Fibroblast of the aortic adventitia (primary cell): ENCODE measurements at places on chromosomes 6 and 20. TPM values are rescaled to one million over a fixed set of nuclear protein-coding genes. Genes with fewer than 3 reads are reported as not detected.

The ULBP3 gene
- 0.41 and 16.4 TPM in 2 replicates for total RNA-seq

GRCh38 chr20:1362484-1362883 is 30.4 kb downstream of the FKBP1A start:
- no peak for DNase-seq

The LY6G6D gene
- not detected in 2 replicates for total RNA-seq

The PKIB gene
- total RNA-seq: 0.57 and 3.1 TPM in 2 replicates

The HLA-DOA gene
- total RNA-seq: not detected in 2 replicates

DNA sequence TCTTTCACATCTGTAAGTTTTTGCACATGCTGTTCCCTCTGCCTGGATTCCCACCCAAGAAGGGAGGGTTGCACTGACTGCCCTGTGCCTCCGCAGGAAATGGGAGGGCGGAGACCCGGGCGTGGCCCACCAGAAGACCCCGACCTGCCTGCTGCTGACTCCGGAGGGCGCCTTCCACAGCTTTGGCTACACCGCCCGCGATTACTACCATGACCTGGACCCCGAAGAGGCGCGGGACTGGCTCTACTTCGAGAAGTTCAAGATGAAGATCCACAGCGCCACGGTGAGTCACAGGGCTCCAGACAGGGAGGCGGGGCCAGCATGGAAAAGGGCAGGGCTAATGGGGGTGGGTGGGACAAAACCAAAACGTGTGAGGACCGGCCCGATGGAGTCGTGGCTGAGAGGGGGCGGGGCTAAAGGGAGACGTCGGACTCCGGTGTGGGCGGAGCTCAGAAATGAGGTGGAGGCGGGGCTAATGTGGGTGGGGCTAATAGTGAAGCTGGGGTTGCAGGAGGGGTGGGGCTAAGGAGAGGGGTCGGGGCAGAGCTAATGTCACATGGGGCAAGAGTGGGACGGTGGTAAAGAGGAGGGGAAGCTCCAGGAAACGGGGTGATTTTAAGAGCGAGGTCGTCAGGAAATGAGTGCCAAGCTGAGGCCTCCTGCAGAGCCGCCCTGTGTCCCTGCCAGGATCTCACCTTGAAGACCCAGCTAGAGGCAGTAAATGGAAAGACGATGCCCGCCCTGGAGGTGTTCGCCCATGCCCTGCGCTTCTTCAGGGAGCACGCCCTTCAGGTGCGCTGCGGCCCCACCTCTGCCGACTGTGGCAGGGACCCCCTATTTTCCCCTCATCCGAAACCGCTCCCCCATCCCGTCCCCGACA is 12.6 kb downstream of the HSPA12B start:
- no peak for DNase-seq

The MYO6 gene
- 10.5 and 16.4 TPM in 2 replicates for total RNA-seq

- no peak for DNase-seq
Observed at GRCh38 chr6:118908441-118908840, 14.5 kb downstream of the ASF1A start.

DNA sequence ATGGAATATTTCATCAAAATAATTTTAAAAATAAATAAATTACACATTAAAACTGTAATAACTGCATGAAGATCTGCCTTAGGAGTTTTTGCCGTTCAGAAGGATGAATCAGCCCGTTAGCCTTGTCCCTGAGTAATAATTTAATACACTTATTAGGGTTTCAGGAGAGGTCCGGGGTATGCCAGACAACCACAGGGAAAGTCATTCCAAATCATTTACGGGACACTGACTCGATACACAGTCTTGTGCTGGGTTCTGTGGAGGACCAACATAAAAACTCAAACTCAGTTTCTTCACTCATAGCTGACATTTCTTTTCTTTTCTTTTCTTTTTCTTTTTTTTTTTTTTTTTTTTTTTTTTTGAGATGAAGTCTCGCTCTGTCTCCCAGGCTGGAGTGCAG is 735 bp upstream of the LY6G6F start:
- DNase-seq: no peak

- DNase-seq: no peak
Observed at GRCh38 chr6:119768201-119768600, 418.6 kb upstream of the MAN1A1 start.

DNA sequence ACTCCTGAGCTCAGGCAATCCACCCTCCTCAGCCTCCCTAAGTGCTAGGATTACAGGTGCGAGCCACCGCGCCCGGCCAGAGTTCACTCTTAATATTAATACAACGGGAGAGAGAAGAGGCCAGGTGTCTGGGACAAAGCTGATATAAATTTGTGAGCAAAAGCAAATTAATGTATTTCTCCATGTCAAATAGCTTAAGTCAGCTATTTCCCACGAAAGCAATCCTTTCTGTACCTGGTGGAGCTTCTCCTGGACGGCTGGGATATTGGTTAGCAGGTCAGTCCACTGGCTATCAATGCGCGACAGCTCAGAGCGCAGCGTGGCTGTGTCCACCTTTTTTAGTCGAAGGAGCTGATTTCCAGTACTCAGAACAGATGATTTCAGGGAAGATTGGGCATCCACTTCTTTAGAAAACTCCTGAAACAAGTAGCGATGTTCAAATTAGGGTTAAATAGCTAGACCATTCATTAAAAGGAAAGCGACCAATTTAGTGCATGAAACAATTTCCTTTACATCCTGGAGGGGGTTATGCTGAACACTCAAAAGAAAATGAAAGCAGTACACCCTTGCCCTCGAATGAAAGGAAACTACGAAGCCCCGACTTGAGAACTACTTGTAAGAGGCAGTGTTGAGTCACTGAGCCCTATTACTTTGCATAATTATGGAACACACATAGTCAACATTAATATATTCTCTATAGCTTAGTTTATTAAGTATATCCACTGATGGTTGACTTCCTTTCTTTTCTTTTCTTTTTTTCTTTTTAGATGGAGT is 403.4 kb downstream of the SYNE1 start:
- DNase-seq: no peak

- no peak for DNase-seq
Observed at GRCh38 chr20:17179840-17180239, 47.0 kb upstream of the PCSK2 start.

The TMEM244 gene
- 0.45 TPM in 1 of 2 replicates, not detected in the other for total RNA-seq

- DNase-seq: no peak
Observed at GRCh38 chr6:42629845-42630244, 66.0 kb downstream of the UBR2 start.

The LAMA2 gene
- 99.1 and 103 TPM in 2 replicates for total RNA-seq

- no peak for DNase-seq
Observed at GRCh38 chr6:8057793-8058192, 6.4 kb downstream of the BLOC1S5 start.

- DNase-seq: no peak
Observed at GRCh38 chr6:127392301-127392700, 48.9 kb upstream of the ECHDC1 start.

The RPN2 gene
- total RNA-seq: 56.1 and 159 TPM in 2 replicates

DNA sequence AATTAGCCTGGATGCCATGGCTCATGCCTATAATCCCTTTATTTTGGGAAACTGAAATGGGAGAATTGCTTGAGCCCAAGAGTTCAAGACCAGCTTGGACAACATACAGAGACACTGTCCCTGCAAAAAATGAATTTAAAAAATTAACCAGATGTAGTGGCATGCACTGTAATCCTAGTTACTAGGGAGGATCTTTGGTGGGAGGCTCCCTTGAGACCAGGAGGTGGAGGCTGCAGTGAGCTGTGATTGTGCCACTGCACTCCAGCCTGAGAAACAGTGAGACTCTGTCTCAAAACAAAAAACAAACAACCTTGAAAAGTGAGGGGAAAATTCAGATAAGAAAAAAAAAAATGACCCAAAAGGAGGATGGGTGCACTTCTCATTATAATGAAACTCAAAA is 23.4 kb downstream of the CAP2 start:
- DNase-seq: no peak

The NANP gene
- 9.3 and 13.7 TPM in 2 replicates for total RNA-seq

GRCh38 chr20:35077341-35077740 is 15.3 kb downstream of the TRPC4AP start:
- no peak for DNase-seq

- DNase-seq: no peak
Observed at GRCh38 chr6:111282515-111282914, 195.2 kb downstream of the SLC16A10 start.

The EPHA7 gene
- 0.65 and 1.5 TPM in 2 replicates for total RNA-seq

The ATP6V1G2 gene
- 3.8 and 6.7 TPM in 2 replicates for total RNA-seq

DNA sequence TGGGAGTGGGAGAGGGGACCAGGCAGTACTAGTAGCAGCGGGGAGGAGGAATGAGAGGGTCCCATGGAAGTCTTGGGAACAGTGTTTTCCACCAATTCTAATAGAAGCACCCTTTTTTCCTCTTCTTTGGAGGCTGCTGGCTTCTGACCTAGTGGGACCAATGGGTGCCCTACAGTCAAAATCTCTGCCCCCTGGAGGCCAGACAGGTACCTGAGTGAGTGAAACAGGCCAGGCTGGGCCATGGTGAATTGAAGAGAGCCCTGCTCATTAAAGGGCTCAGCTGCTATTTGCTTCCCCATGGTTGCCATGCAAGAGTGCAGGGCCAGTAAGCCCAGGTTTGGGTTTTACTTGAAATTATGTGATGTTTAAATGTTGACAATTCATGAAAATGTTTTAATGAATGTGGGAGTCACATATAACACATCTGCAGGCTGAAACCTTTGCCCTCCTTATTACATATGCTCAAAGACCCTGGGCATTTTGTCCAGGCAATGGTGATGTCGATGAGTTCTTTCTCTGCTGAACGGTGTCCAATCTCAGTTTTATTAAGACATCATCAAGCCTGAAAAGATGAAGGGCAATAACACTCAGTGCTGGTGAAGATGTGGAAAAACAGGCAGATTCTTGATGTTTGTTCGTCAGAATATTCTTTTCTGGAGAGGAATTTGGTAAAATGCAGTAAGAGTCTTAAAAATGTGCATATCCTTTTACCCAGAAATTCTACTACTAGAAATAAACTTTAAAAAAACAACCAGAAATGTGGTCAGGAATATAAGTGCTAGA is 42.3 kb upstream of the OCSTAMP start:
- no peak for DNase-seq

DNA sequence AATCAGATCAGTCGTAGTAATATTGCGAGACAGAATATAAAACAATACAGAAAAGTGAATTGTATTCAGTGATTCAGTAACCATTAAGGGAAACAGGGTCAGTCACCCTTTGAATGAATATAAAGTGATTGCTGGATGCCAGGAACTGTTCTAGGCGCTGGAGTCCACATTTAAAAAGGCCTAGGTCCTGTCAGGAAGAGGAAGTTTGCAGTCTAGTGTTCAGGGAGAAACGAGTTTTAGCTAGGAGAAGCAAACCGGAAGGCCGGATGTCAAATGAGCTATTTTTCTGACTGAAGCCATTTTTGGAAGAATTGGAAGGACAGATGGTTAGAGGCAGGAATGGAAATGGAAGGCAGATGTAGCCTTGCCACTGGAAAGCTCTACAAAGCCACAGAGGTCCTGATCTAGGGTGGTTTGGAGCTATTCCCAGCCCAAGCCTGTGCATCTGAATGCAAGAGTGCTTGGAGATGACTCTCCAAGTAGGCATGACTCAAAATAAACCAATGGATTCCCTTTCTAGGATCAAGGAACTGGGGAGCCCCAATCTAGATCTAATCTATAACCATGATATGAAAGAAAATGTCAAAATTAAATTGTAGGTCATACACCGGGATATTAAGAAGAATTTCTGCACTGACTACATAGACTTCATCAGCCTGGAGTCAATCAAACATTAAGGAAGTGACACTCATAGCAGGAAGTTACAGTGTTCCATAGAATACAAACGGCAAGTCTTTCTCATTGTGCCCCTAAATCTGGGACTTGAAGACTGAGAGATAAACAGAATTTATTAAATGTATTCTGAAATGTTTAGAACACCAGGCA is 36.8 kb upstream of the CDKAL1 start:
- peak; percentile 53 for DNase-seq

GRCh38 chr6:141335477-141336273 is 797.0 kb upstream of the GJE1 start:
- DNase-seq: no peak

GRCh38 chr6:43870660-43871061 is 100.7 kb downstream of the VEGFA start:
- DNase-seq: peak; percentile 42

The TMEM200A gene
- total RNA-seq: 61.5 and 137 TPM in 2 replicates

DNA sequence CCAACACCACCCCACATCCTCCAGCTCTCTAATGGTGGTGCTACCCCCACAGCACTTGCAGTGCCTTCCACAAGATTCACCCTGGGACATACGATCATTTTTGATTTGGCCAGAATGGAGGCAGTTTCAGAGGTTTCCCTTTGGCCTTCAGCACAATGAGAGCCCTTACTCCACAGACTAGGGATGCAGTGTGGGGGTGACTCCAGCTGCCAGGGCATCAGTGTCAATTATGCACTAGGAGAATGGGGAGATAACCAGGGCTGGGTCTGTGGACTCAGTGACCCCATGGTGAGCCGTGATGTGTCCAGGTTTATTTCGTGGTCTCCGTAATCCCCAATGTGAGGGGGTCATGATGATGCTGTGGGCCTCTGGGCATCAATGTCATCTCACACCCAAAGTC is 31.5 kb upstream of the MICB start:
- DNase-seq: no peak

GRCh38 chr6:154164397-154164796 is 125.4 kb downstream of the OPRM1 start:
- peak; percentile 93 for DNase-seq

The CGA gene
- not detected in 2 replicates for total RNA-seq

The INSM1 gene
- total RNA-seq: not detected in 2 replicates

The PRL gene
- total RNA-seq: not detected in 2 replicates

GRCh38 chr6:56927538-56928453 is 27.1 kb upstream of the BEND6 start:
- no peak for DNase-seq

DNA sequence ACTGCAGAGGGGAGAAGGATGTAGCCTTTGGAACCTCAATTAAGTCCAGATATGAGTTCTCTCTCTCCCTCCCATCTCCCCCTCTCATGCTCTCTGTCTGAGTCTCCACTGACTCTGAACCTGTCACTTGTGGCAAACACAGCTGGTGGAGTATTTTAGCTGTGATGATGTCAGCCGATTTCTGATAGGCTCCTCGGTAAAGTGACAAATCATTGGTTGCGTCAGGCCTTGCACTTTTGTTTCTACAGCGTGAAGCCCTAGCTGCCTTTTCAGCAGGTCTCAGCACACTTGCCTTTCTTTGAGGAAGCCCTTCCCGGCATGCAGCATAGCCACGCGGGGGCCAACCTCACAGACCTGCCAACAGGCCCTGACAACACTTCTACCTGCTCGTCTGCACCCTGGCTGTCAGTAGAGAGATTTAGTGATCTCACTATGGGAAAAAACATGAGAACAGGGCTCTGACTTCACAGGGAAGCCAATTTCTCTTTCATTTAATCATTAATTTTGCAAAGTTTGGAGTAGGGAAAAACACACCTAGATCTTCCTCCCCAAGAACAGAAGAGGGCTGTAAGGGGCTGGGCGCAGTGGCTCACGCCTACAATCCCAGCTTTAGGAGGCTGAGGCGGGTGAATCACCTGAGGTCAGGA is 84.4 kb downstream of the GMPR start:
- peak; percentile 62 for DNase-seq

GRCh38 chr6:117771403-117771802 is 96.1 kb downstream of the NUS1 start:
- DNase-seq: no peak

DNA sequence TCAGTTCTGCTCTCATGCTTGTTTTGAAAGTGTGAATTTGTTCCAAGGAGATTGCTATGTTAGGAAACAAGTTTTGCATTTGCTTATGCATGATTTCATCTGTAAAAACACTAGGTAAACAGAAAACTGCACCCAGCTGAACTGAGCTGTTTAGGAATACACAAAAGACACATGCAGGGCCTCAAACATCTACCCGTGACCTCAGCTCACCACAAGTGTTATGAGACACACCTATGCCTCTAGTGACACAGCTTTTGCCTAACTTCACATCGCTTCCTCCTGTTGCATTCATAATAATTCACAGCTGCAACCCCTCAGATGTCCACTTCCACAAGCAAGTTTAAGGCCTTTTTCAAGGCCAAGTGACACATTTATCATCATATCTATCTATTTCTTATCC is 98.0 kb upstream of the SLC24A3 start:
- no peak for DNase-seq

The TUBB2B gene
- 0.25 and 2.9 TPM in 2 replicates for total RNA-seq

The TFAP2C gene
- 0.08 TPM in 1 of 2 replicates, not detected in the other for total RNA-seq
